ENCODE measurements at places on chromosomes 2 and 18.

- no peak for DNase-seq
These were observed 62.5 kb downstream of the STK39 start for GRCh38 chr2:168184681-168185513.

GRCh38 chr18:63963615-63964256 lies 6.1 kb upstream of the SERPINB8 start:
- no peak for DNase-seq

GRCh38 chr18:21264651-21265050 lies 22.6 kb downstream of the GREB1L start:
- no peak for DNase-seq

DNA sequence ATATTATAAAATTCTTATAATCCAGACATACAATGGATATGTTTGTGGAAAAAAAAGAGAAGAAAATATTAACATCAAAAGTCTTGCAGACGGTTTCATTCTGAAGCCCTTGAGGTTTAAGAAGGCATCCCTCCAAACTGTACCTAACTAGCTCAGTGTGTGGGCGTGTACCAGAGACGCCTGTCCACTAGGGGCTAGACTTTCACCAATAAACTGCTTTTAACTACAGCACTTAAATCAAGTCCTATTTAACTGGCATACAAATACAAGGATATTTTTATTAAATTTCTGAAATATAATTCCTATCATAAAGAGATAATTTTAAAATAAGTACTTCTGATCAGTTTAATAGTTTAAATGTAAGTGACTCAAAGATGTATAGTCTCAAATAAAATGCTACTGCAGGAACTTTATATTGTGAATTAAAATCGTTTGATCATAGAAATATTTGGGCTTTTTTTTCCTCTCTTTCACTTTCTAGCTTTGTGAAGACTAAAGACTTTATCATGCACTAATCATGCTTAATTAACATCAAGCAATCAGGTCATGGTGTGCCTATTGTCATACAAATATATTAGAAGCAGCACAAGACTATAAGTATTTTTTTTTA lies 437.7 kb downstream of the SATB2 start:
- DNase-seq = no peak

- no peak for DNase-seq
These were observed 70.0 kb downstream of the NAB1 start for GRCh38 chr2:190718652-190719526.

DNA sequence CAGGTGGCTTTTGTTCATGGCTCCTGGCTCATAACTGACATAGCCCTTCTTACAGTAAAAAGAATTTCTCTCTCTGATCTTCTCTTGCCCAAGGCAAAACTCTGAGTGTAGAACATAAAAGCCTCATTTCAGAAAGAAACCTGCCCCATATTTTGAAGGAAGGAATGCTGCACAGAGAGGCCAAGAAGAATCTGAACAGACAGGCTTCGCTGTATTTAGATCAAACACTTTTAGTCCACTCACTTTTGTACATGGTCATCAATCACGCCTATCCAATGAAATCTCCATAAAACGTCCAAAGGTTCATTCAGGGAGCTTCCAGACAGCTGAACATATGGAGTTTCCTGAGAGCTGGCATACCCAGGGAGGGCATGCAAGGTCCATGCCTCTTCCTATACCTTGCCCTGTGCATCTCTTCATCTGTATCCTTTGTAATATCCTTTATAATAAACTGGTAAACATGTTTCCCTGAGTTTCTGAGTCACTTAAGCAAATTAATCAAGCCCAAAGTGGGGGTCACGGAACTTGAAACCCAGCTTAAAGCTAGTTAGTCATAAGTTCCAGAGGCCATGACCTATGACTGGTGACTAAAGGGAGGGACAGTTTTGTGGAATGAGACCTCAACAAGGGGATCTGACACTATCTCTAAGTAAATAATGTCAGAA lies 62.5 kb upstream of the TMEM247 start:
- DNase-seq = no peak

- DNase-seq = no peak
These were observed 30.0 kb downstream of the IL1R2 start for GRCh38 chr2:102021779-102022178.

DNA sequence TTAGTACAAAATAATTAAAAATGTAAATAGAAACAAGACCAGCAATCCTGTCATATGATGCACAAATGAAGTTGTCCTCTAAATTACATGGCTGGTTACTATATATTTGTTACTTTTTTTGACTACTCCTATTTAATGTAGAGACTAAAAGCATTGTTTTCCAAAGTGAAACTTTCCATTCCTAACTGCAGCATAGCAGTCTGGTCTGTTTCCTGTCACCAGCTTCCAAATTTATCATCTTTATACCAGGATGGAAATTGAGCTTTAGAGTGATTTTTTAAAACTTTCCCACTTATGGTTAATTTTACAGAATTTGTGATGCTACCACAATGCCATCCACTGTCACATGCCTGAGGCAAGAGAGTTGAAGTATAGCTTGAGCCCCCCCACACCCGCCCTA lies 33.5 kb upstream of the RAB27B start:
- DNase-seq = no peak

- DNase-seq = no peak
These were observed 911.8 kb downstream of the CPS1 start for GRCh38 chr2:211468217-211468616.

GRCh38 chr2:20221555-20221973 lies 3.4 kb downstream of the SDC1 start:
- DNase-seq = no peak

DNA sequence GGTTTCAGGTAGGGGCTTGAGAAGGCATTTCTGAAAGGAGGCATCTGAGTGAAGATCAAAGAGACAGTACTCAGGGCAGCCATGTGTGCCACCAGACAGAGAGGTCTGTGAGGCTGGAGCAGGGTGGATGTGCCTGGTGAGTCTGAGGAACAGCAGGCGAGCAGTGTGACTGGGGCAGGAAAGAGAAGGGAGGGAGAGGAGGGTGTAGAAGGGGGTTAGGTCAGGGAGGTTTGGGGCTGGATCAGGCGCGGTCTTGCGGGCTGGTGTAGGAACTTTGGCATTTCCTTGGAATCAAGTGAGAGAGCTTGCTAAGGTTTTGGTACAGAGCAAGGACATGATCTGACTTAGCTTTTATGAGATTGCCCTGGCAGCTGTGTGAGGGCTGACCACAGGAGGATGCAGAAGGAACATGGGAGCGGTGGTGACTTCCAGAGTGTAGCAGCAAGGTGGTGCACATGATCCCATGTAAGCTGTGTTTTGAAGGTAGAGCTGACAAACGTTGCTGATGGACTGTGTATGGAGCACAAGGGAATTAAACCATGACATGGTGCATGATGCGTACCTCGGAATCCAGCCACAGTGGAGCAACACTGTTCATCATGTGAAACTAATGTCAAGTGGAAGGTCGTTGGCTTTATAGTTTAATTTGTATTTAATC lies 13.9 kb downstream of the RAB31 start:
- DNase-seq = no peak

GRCh38 chr18:13136056-13136903 lies 82.3 kb upstream of the LDLRAD4 start:
- no peak for DNase-seq

GRCh38 chr2:192328297-192328696 lies 133.6 kb upstream of the TMEFF2 start:
- no peak for DNase-seq

GRCh38 chr2:195414537-195415100 lies 242.4 kb upstream of the SLC39A10 start:
- DNase-seq = no peak

DNA sequence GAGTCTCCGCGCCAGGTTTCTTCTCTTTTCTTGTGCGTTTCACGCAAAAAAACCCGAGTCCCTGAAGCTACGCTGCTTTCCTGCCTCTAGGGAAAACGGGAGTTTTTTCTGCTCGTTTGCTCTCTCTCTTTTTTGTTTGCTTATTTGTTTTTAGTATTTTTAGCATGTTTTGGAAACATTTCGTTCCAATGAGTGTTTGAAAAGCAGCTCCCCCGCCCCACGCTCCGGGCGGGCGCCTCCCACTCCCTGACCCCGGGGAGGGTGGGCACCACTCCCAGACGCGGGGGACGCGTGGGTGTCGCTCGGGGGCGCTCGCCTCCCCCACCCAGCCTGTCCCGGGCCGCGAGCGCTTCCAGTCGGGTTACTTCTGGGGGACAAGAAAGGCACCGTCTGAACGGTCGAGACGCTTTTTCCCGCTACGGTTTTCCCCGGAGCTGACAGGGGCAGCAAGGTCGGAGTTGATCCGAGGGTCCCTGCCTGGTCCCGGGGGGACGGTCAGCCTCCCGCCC lies 446 bp upstream of the EFHD1 start:
- DNase-seq = no peak

DNA sequence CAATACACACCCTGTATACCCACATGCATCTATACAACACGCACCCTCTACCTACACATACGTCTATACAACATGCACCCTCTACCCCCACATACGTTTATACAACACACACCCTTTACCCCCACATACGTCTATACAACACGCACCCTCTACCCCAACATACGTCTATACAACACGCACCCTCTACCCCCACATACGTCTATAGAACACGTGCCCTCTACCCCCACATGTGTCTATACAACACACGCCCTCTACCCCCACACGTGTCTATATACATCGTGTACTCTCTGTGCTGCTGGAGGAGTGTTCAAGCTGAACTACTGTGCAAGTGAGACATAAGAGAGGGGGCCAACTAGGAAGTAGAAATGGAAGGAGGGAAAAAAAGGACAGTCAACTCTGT lies 621.7 kb upstream of the HS6ST1 start:
- no peak for DNase-seq

GRCh38 chr2:8549273-8549922 lies 132.5 kb upstream of the ID2 start:
- DNase-seq = no peak

GRCh38 chr2:5849562-5849961 lies 157.4 kb downstream of the SOX11 start:
- DNase-seq = no peak

DNA sequence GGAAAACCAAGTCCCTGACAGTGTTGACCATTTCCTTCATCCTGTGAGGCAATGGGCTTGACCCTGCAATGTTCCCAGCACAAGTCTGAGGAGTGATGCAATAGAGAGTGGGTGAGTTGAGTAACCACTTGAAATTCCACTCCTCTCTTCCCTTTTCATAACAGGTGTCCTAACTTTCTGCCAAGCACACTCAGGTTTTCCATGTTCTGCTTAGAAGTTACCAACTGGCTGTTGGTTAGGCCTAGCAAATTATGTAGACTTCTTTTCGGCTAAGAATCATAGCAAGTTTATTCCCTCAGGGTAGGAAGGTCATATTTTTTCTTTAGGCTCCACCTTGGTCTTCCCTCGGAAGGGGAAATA lies 11.5 kb downstream of the GNLY start:
- DNase-seq = no peak
